Immature natural killer cell (primary cell): ENCODE measurements at places on chromosomes 2 and 18.

- no peak overlapping the region for H3K27ac ChIP-seq
- H3K36me3 ChIP-seq, result no peaks in the 10 kb centered on the region
- no peaks in the 10 kb centered on the region for H3K4me1 ChIP-seq
- H3K27me3 ChIP-seq, result no peaks in the 10 kb centered on the region
- no peak for DNase-seq
- H3K4me3 ChIP-seq, result no peak overlapping the region
Observed at GRCh38 chr2:228549441-228550007, 368.0 kb upstream of the SPHKAP start.

DNA sequence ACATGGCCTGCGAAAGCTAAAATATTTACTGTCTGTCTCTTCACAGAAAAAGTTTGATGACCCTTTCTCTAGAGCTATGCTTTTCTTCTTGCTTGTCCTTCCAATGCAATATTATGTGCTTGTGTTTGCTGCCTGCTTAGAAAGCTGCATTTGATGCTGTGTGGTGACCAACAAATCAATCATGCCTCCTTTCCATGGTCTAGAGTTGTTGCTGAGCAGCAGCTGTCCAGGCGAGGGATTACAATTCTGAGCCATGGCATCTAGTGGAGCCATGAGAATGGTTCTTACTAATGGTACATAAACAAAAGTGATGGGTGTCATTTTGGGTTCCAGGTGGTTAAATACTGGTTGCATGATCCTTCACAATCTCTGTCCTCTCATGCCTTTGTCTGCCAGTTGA, 1142.1 kb downstream of the DPP10 start:
- H3K4me3 ChIP-seq, result no peak overlapping the region
- DNase-seq, result no peak
- no peak overlapping the region for H3K27ac ChIP-seq
- no peaks in the 10 kb centered on the region for H3K4me1 ChIP-seq

GRCh38 chr2:41078341-41078740, 626.5 kb upstream of the SLC8A1 start:
- no peak for DNase-seq
- no peak overlapping the region for H3K4me3 ChIP-seq
- H3K4me1 ChIP-seq, result no peaks in the 10 kb centered on the region
- H3K27me3 ChIP-seq, result no peaks in the 10 kb centered on the region
- no peaks in the 10 kb centered on the region for H3K36me3 ChIP-seq

DNA sequence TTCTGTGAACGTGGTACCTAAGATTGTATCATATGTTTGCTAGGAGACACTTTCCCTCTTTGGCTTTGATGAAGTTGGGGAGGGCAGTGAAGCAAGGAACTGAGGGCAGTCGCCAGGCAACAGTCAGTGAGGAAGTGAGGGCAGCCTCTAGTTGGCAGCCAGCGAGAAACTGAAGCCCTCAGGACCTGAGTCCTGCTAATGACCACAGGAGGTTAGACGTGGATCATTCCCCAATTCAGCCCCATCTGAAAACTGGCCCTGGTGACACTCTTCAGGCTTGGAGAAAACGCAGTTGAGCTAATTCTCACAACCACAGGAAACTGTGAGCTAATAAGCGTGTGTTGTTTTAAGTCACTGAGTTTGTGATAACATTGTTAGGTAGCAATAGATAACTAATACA, 84.5 kb upstream of the REG3G start:
- no peak overlapping the region for H3K4me3 ChIP-seq
- no peaks in the 10 kb centered on the region for H3K27me3 ChIP-seq
- no peaks in the 10 kb centered on the region for H3K4me1 ChIP-seq
- no peaks in the 10 kb centered on the region for H3K36me3 ChIP-seq

GRCh38 chr2:224572338-224572737, 12.8 kb downstream of the CUL3 start:
- H3K36me3 ChIP-seq, result peaks cover 5% of the 10 kb centered on the region
- peaks cover 81% of the 10 kb centered on the region for H3K4me1 ChIP-seq
- no peak overlapping the region for H3K27ac ChIP-seq
- DNase-seq, result no peak
- peaks cover 7% of the 10 kb centered on the region for H3K27me3 ChIP-seq

- H3K36me3 ChIP-seq, result no peaks in the 10 kb centered on the region
- H3K4me1 ChIP-seq, result no peaks in the 10 kb centered on the region
- DNase-seq, result no peak
- no peak overlapping the region for H3K27ac ChIP-seq
Observed at GRCh38 chr2:167750675-167751074, 496.7 kb downstream of the STK39 start.
